Islet precursor cell (in vitro differentiated cells): ENCODE measurements at places on chromosomes 5 and 9.

GRCh38 chr5:145385276-145385675 is 449.9 kb downstream of the PRELID2 start:
- DNase-seq: no peak

GRCh38 chr9:6384732-6385131 is 28.3 kb upstream of the UHRF2 start:
- DNase-seq: no peak

DNA sequence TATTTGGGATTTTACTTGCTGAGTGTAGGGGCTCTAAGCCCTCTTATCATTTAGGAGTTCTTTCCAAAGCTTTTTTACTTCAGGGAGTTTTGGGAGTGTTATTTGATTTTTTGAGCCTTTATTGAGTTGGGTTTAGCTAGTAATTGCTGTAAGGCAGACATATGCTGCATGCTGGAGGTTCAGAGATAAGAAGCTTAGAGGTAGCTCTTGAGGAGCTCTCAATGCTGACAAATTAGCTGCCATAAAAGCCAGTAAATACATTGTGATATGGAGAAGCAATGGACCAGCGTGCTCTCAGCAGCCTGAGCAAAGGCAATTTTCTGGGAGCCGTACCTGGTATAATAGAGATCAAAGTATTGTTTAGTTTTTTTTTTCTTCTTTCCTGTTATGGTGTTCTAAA is 11.6 kb downstream of the ARHGEF28 start:
- no peak for DNase-seq

- DNase-seq: no peak
These were observed 50.8 kb downstream of the CRB2 start for GRCh38 chr9:123406691-123407216.

GRCh38 chr9:109771087-109771486 is 8.9 kb upstream of the PALM2AKAP2 start:
- peak; percentile 88 for DNase-seq

GRCh38 chr9:107018861-107019545 is 156.0 kb downstream of the ZNF462 start:
- no peak for DNase-seq

- no peak for DNase-seq
These were observed at the start of gene EGFL7 for GRCh38 chr9:136662656-136663581. TSS of gene EGFL7 (plus strand) at chr9:136662916. CDS start at chr9:136668283, 5,367 bp downstream.

- DNase-seq: no peak
These were observed 13.6 kb upstream of the PALM2AKAP2 start for GRCh38 chr9:109766351-109766750.

GRCh38 chr5:148120317-148120716 is 48.0 kb upstream of the SPINK14 start:
- DNase-seq: no peak

GRCh38 chr5:173493846-173494245 is 122.6 kb downstream of the BOD1 start:
- peak; percentile 27 for DNase-seq

DNA sequence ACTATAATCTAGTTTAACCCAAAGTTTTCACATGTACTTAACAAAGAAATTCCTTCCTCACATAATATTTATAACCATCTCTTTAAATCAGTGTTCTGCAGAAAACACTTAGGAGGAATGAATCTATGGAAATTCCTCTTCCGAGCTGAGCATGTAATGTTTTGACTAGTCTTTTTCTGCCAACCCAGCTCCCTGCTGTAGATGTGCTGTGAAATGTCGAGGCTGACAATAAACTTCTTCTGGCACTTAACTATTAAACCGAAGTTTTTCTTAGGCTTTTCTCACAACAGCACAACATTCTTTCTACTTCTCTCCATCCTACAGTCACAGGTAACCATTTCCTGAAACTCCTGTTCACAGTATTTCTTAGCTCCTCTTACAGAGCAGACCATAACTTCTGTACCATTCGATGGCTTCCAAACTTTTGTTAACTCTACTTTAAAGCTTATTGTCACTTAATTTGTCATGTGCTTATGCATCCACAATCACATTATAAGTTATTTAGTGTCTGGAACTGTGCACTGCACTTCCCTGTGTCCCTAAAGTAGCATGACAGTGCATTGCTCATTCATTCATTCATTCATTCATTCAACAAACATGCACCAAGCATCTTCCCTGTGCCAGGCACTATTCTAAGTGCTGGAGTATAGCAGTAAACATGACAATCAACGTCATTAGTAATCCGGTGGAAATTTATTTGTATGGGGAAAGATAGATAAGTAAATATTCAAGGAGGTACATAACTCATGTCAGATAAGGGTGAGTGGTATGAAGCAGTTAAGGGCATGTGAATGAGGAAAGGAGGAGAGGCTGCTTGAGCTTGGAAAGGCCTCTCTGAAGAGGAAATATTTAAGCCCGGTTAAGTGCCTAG is 54.6 kb downstream of the TSSK1B start:
- DNase-seq: no peak

GRCh38 chr9:21558615-21559401 is 76.7 kb upstream of the IFNE start:
- peak; percentile 69 for DNase-seq

- DNase-seq: peak; percentile 48
These were observed 9.1 kb downstream of the OR2V1 start for GRCh38 chr5:181121675-181122561.

GRCh38 chr5:17426104-17426749 is 71.8 kb upstream of the TAF11L2 start:
- no peak for DNase-seq
